Stimulated activated CD8-positive, alpha-beta memory T cell treated with anti-CD3 and anti-CD28 coated beads, Interleukin-4, amount 100 ng/mL, for 1 hour (primary cell): ENCODE measurements at places on chromosomes 5 and 9.

DNA sequence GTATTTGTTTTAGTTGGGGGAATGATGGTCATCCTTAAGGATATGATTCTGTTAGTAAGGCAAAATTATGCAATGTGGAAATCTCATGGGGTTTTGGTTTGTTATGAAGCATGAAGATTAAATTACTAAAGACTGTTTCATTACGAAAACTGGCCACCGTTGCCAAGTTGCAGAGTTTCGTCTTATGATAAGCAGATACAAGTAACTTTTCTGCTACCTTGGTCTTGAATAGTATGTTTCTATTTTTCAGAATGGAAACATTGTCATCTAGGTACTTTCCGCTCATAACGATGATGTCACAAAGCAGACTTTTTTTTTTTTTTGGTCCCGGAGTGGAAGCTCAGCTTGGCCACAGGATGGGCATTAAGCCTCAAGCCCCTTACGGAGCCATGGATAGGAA lies 4.2 kb downstream of the CCNI2 start:
- DNase-seq: no peak

DNA sequence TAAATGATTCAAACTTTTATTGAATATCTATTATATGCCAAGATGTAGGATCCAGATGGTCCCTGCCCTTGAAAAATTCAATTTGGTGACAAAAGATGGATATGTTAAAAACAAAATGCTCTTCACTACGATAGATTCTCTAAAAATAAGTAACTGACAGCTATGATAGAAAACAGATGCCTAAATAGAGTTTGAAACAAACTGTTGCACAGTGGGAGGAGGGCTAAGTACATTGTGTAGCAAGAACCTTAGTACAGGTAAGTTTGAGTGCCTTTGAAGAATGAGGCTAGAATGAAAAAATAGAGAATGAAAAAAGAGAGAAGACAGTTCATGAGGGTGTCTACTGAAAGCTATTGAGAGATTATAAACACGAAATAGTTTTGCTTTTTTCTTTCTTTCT lies 54.3 kb downstream of the HOMER1 start:
- DNase-seq: no peak

DNA sequence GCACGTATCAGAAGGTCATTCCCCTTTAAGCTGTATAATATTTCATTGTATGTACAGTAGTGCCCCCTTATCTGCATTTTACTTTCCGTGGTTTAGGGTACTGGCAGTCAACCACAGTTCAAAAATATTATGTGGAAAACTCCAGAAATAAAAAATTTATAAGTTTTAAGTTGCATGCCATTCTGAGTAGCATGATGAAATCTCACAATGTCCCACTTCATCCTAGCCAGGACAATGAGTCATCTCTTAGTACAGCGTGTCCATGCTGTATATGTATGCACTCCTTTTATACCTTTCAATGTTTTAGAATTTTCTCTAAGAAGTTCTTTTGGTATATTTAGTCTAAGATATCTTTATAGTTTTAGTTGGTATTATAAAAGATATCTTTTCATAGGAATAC lies 115.0 kb upstream of the HAND1 start:
- DNase-seq: no peak

DNA sequence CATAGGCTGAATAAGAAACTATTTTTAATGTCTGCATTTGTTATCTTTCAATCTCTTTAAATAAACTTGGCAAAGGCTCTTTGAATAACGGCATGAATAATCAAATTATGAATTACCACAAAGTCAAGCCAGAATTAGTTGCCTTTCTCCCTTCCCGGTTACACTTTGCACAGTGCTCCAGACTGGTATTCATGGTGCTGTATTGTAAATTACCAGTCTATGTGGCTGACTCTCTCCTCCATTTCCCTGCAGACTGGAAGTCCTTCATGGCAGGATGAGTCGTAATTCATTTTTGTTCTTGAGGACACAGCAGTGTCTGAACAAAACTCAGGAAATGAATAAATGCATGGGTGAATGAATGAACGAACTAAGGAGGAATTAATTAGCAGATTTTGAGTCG lies 142.9 kb downstream of the GNA14 start:
- no peak for DNase-seq
